Stimulated activated CD8-positive, alpha-beta memory T cell treated with anti-CD3 and anti-CD28 coated beads, Interleukin-15, amount 100 ng/mL, for 48 hours (primary cell): ENCODE measurements at places on chromosomes 2 and 18.

GRCh38 chr2:110645616-110646015, 32.2 kb downstream of the BUB1 start:
- DNase-seq: no peak

DNA sequence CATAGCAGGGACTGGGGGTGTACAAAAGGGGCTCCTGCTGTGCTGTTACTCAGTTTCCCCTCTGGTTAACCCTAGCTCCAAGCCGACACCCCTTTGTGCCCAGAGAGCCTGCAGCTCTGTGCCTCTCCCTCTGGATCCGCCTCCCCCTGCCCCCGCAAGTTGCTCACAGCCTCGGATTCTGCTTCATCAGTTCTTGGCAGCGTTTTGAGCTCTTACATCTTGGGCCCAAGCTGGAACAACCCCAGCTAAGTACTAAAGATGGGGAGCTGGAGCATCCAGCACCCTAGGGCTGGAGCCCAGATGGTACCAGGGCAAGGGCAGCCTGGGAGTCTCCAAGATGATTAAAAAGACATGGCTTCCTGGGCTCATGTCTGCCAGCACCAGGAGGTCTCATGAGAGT, 40.7 kb downstream of the POMC start:
- DNase-seq: no peak

GRCh38 chr2:107553046-107553445, 273.6 kb upstream of the RGPD4 start:
- DNase-seq: no peak

- no peak for DNase-seq
These were observed 470.9 kb upstream of the SPHKAP start for GRCh38 chr2:228652366-228652765.

- no peak for DNase-seq
These were observed 1383.3 kb upstream of the CDH2 start for GRCh38 chr18:29560270-29560669.

- no peak for DNase-seq
These were observed 11.6 kb downstream of the HNRNPLL start for GRCh38 chr2:38591152-38591551.

DNA sequence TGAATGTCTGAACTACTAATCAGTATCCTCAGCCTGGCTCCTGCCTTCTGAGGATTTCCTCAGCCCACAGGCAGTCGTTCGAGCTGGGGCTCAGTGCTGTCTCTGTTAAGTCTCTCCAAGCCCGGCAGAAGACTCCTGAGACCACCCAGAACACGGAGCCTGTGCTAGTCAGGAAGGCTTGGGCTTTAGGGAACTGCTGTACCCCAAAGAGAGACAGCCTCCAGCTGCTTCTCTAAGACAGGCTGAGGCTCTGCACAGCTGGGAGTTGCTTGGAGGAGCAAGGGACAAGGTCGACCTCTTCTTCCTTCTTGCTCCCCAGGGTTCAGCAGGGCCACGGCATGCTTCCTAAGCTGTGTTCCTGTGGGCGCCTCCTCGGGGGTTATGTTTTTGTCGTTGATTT, 283.4 kb upstream of the MYT1L start:
- no peak for DNase-seq

GRCh38 chr18:10329101-10329500, 125.3 kb upstream of the APCDD1 start:
- DNase-seq: no peak

DNA sequence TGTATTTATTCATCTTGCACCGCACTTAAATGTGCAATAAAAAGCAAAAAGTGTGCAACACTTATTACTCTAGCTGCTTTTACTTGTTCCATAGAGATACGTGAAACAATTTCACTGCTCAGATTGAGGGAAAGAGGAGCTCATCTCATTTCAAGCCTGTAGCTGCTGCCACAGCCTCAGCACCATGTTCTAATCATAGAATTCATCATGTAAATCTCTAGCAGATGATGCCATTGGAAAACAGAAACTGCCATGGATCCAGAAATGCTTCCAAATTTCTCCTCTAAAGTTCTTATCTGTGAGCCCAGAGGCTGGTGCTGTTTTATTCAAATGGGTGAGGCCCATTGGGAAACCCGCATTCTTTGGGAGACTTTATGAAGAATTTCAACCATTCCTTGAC, 2.0 kb downstream of the CDC42EP3 start:
- no peak for DNase-seq

DNA sequence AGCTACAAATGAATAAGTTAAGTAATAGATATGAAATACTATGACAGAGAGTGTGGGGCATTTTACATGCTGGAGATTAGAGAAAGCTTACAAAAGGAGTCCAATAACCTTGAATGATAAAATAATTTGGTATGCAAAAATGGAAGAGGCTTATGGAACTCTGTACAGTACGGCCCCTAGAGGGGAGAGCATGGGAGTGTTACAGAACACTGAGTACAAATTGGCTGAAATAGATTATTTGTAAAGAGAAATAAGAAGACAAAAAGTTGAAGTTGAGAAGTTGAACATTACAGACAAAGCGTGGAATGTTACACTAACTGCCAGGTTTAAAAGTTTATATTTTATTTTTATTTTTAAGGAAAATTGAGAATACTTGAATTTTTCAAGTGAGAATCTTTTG, 192.1 kb upstream of the DOK6 start:
- DNase-seq: no peak

- no peak for DNase-seq
These were observed 484.6 kb upstream of the HS6ST1 start for GRCh38 chr2:128803222-128803621.
